ENCODE measurements at places on chromosomes 6 and 20.

GRCh38 chr20:49234831-49235230 is 15.6 kb downstream of the DDX27 start:
- no peak for DNase-seq

- DNase-seq, result no peak
Observed at GRCh38 chr6:152305672-152306071, 331.5 kb downstream of the SYNE1 start.

DNA sequence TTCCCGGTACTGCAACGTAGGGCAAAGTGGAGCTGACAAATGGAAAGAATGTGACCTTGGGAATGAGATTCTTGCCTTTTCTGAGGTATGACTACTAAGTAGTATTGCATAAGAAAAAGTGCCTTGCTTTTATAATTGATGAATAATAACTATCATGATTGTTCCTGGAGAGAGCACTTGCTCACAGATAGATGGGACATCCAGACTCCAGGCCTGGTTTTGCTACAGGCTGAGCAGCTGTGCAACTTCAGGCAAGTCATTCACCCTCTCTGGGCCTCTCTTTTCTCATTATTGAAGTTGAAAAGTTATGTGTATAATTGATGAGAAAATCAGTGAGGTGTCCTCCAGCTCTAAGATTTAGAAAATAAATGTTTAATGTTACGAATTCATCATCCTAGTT is 53.6 kb upstream of the MBOAT1 start:
- DNase-seq, result no peak

DNA sequence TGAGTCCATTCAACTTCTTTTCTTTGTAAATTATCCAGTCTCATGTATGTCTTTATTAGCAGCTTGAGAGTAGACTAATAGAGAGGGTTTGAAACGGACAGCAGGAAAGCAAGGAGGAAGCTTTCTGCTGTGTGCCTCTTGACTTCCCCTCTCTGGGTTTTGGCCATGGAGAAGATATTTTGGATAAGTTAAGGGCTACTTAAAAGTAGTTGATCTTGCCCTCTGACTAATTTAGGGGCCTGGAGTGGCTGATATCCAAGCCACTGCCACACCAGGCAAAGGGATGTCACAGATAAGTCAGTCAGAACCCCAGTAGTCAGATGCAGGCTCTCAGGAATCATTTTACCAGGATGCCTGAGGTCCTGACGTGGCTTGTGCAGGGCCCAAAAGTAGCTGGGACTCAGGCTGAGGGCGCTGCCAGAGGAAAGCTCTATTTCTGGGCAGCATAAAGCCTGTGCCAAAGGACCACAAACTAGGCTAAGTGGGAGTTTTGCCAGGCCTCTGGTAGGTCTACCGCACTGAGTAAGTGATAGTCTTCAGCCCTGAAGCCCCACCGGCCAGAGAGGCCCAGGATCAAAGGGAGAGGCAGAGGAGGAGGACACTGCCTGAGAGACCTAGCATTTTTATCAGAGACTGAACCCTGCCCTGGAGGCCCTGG is 41.6 kb upstream of the IYD start:
- no peak for DNase-seq

GRCh38 chr6:23620911-23621401 is 505.1 kb upstream of the NRSN1 start:
- DNase-seq, result no peak

DNA sequence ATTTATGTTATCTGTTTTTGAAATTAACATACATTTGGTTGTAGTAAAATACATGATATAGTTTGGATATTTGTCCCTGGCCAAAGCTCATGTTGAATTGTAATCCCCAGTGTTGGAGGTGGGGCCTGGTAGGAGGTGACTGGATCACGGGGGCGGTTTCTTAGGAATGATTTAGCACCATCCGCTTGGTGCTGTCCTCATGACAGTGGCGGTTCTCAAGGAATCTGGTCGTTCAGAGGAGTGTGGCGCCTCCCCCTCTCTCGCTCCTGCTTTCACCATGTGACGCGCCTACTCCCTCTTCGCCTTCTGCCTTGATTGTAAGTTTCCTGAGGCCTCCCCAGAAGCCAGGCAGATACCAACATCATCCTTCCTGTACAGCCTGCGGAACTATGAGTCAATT is 29.0 kb downstream of the CTCFL start:
- DNase-seq, result no peak

Data from hypothalamus (tissue), 51 donors.